ENCODE measurements at places on chromosomes 7 and 10.

DNA sequence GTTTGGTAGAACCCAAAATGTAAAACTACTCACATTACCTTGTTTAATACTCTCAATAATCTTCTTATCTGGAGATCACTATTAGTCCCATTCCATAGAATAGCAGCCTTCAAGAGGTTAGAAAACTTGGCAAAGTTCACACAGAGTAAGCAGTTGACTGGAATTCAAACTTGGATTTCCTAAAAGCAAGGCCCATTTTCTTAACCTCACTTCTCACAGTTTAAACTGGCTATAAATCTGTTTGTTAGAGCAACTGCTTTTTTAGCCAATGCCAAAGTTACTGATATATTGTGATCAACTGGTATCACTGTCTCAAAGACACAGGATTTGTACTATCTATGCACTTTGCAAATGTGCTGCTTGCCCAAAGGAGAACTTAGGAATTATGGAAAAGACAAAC, 230.2 kb downstream of the THSD7A start:
- no peak for DNase-seq

GRCh38 chr7:80060218-80060806, 74.3 kb upstream of the GNAI1 start:
- DNase-seq = no peak

DNA sequence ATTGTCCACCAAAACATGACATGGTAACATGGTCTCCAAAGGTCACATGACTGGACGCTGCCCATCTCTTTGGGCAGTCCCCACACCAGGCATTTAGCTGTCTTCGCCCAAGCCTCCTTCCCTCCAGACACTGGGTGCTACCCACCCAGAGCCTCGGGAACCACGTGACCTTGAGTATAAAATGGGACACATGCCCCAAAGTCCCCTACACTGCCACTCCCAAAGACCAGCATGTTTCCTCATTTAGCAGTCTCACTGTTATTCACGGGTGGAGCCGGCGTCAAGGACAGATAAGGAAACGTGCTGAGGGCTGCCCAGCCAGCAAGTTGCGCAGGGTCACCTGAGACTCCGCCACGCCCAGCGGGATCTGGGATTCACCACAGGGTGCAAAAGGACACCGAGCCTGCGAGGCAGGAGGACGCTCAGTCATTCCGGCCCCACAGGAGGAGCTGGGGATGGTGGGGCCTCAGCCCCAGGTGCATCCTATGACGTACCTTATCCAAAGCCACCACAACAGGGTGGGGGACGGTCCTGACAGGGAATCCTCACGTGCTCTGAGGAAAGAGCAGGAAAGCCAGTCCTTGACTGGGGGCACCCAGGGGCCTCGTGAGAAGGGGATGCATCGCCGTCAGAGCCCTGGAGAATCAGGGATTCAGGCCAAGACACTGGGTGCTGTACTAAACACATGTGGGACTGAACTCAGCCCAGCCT, 226.9 kb downstream of the TNS3 start:
- DNase-seq = peak; percentile 65

GRCh38 chr10:78648256-78648860, 420.4 kb upstream of the ZMIZ1 start:
- no peak for DNase-seq

GRCh38 chr10:65100146-65100545, 1578.9 kb downstream of the REEP3 start:
- no peak for DNase-seq

DNA sequence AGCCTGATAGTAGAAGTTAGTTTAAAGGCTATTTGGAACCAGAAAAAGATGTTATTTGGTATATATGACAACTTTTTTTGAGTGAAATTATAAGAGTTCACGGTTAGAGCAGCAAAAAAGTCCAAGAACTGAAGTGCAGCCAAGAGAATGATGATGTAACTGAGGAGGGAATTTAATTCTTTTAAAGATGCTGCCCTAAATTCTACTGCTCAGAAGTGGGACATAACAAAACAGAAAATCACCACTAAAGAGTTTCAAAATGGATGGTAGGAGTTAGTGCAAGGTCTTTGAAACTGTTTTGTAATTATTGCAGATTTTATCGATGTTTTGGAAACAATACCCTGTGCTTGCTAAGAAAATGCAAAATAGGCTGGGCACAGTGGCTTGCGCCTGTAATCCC, 6.5 kb downstream of the SAMD8 start:
- no peak for DNase-seq

GRCh38 chr7:107631588-107632491, 28.8 kb upstream of the SLC26A4 start:
- no peak for DNase-seq

DNA sequence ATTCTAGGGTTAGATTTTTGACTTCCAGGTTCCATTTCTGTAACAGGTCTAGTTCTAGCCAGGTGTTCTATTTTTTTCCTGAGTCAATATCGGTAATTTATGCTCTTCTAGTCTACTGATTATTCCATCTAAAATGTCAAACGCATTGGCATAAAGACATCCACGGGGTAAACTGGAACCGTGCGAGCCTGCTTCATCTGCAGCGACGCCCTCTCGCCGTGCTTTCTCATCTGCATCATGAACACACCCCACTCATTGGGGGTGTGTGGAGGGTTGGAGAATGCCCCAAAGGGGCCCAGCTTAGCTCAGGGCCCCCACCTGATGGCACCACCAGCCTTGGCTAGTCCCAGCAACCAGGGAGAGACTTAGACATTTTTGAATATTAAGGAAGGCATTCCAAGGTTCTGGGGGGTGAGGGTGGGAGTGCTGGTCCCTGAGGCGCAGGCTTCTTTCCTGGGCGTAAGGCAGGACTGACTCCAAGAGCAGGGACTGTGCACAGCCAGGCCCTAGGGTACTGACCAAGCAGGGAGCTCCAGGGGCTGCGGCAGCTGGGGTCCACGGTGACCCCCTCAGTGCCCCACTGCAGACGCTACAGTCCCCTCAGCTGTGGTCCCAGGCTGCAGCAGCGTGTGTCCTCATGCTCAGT, 12.9 kb upstream of the CRYGN start:
- peak; percentile 40 for DNase-seq
